ENCODE measurements at places on chromosomes 5 and 9. TPM values are rescaled to one million over a fixed set of nuclear protein-coding genes. Genes with fewer than 3 reads are reported as not detected.
A peak's percentile ranks its signal among the peaks of the same experiment; 100 is the strongest.

DNA sequence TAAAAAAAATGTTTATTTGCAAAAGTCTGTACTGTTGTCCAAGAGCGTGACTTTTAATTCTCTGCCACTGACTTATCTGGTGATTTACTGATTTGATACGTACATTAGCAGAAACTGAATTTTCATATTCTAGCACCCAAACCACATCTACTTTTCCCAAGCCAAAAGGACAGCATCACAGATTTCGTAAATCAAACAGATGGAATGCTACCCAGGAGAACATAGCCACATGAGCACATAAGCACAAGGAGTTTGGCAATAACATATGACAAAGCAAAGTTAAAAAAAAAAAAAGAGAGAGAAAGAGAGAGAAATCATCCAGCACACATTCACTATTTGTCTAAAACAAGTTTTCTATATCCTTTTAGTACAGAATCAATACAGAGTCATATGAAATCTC is 83.7 kb downstream of the HINT1 start:
- DNase-seq, result no peak
- H3K4me1 ChIP-seq, result peaks cover 2% of the 10 kb centered on the region
- H3K36me3 ChIP-seq, result no peaks in the 10 kb centered on the region

DNA sequence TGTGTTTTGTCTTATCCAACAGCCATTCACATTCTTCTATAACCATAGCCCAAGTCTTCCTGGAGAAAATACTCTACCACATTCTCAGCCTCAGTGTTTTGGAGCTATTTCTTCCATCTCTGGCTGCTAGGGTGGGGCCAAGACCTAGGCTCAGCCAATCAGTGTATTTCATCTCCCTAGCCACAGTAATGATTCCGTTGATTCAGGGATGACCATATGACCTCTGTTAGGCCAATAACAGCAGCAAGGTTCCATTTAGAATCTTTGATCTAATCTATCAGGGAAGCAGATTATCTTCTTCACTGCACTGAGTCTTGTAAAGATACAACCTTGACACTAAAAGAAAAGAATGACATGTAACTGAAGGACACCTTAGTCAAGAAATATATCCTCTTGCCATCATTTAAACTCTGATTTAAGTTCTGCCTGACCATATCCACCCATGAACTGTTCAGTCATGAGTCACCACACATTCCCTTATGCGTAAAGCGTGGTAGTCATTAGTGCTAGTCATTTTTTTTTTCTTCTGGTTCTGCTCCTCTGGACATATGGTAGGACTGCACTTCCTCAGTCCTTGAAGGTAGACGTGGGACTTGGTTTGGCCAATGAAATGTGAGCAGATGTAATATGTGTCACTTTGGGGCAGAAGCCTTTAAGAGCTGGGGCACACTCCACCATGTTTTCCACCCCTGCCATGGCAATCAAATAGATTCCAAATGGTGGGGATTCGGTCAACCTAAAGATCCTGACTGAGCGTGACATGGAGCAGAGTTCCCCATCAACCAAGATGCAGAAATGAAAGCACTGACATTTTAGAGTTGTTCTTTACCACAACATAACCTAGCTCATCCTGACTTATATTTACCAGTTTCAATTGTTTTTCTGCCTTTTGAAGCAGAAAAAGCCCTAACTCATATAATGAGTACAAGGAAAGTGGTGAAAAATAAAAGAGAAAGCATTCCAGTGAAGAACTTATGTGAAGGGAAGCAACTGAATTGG is 12.7 kb upstream of the PRELID2 start:
- no peak for DNase-seq
- H3K4me1 ChIP-seq, result peaks cover 7% of the 10 kb centered on the region
- no peaks in the 10 kb centered on the region for H3K36me3 ChIP-seq
- peaks cover 8% of the 10 kb centered on the region for H3K27me3 ChIP-seq
- no peak overlapping the region for H3K4me3 ChIP-seq

PPP3R2 gene
- not detected for total RNA-seq

- DNase-seq, result no peak
- no peaks in the 10 kb centered on the region for H3K36me3 ChIP-seq
- no peak overlapping the region for H3K4me3 ChIP-seq
These were observed 33.9 kb upstream of the OTULINL start for GRCh38 chr5:14547666-14548065.

DNA sequence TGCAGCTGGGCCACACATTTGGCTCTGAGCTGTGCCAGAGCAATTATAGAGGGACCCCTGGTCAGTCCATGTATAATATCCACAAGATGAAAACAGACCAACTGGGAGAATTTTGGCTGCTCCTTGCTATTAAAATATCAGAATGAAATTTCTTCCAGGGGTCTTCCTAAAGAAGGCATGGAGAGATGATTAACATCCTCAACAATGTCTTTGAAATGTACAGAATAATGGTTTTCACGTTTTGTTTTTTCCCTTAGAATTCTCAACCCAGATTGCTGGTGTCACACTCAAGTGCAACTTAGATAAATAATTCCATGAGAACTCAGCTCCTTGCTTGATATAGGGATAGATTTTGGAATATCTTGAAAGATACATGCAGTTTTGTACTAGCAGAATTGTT is 148.3 kb upstream of the SLC24A2 start:
- no peaks in the 10 kb centered on the region for H3K36me3 ChIP-seq
- H3K27me3 ChIP-seq, result peaks cover 34% of the 10 kb centered on the region
- peaks cover 4% of the 10 kb centered on the region for H3K4me1 ChIP-seq
- H3K4me3 ChIP-seq, result no peak overlapping the region
- H3K27ac ChIP-seq, result no peak overlapping the region
- no peak for DNase-seq

NUTM2G gene
- total RNA-seq, result not detected

- H3K27ac ChIP-seq, result no peak overlapping the region
- H3K27me3 ChIP-seq, result no peaks in the 10 kb centered on the region
- H3K36me3 ChIP-seq, result peaks cover 12% of the 10 kb centered on the region
- no peak for DNase-seq
- no peaks in the 10 kb centered on the region for H3K4me1 ChIP-seq
These were observed 36.6 kb downstream of the FAM114A2 start for GRCh38 chr5:154002093-154002492.

DNA sequence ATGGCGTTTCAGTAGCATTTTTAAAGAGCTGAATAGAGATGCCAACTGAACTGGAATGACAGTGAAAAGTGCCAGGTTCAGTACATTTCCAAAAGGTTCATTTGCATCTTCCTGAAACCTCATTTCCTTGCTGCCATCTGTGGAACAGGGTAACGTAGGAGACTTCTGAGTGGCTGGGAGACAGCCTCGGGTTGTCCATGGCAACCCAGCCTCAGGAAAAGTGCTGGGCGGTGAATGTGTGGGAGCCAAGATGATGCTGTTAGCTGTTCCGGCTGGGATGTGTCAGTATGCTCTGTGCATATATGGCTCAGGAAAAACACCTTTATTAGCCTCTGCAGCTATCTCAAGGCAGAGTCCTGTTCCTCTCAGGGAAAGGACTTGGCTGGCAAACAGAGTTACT is 87.5 kb downstream of the KLHL3 start:
- no peak overlapping the region for H3K4me3 ChIP-seq
- no peaks in the 10 kb centered on the region for H3K27me3 ChIP-seq
- peaks cover 29% of the 10 kb centered on the region for H3K36me3 ChIP-seq
- no peak overlapping the region for H3K27ac ChIP-seq
- DNase-seq, result no peak

DNA sequence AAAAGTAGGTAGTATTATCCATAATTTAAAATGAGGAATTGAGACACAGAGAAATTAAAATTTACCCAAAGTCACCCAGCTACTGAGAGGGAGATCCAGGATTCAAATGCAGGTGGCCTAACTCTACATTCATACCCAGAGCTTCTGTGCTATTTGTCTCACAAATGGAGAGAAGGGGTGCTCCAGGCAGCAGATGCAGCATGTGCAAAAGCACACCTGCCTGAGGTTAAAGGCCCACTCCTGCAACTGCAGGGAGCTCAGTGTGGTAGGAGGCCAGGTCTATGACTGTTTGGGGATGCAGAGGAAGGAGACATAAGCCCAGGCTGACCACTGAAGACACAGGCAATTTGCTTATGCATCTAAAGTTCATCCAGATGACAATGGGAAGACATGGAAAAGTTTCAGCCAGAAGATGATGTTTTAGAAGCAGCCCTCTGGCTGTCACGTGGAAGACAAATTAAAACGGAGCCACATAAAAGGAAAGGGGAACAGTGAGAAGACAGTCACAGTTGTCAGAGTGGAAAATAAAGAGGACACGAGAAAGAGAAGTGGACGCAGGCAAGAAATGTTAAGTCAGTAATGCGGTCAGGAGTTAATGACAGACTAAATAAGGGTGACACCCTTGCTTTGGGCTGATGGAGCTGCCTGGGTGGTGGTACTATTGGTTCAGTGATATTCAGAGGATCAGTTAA is 214.7 kb downstream of the EBF1 start:
- no peak overlapping the region for H3K27ac ChIP-seq
- H3K27me3 ChIP-seq, result peaks cover 44% of the 10 kb centered on the region
- no peaks in the 10 kb centered on the region for H3K36me3 ChIP-seq
- H3K4me3 ChIP-seq, result no peak overlapping the region

ASPN gene
- not detected for total RNA-seq

DNA sequence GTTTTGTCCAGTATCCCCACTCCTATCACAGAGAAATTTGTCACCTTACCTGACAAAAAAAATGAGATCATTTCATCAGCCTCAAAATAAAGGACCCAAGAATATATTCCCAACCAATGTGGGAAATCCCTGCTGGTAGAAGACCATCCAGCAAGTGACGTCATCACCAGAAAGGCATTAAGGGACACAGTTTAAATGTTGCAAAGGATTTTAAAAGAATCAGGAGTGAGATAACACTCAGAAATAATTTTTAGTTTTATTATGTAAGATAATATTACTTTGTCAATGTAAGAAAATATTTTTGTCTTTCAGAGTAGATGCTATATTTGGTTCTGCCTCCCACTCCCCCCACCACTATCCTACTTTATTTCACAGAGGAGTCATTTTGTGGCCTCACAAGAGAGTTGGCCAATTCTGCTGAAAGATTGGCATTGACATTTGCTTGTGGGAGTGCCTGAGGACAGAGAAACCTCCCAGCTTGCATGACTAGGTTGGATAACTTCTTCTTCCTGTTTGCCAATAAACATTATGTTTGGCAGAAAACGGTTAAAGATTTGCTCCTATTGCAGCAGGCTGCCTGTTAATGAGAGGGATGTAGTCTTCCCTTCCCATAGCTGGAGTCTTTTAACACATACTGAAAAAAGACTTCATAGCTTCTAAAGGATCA is 288.6 kb upstream of the DAB2 start:
- DNase-seq, result no peak
- no peak overlapping the region for H3K27ac ChIP-seq
- no peaks in the 10 kb centered on the region for H3K27me3 ChIP-seq
- peaks cover 3% of the 10 kb centered on the region for H3K36me3 ChIP-seq

DNA sequence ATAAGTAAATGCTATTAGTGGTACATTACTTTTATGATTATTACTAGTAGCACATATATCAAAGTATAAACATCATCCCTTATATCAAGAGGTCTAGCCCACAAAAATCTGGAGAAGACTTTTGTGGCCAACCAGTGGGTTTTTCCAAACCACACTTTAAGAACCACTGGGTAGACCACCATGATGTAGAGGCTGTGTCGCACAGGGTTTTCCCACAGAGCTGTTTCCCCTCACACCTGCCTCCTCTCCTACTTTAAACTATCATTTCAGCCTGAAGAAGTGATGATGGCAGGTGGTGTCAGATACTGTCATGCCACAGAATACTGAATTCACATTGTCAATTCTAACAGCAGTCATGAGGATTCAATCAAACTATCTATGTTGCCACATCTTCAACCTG is 109.2 kb downstream of the FBXW11 start:
- no peaks in the 10 kb centered on the region for H3K27me3 ChIP-seq
- no peak overlapping the region for H3K4me3 ChIP-seq
- H3K4me1 ChIP-seq, result no peaks in the 10 kb centered on the region
- DNase-seq, result no peak
- no peaks in the 10 kb centered on the region for H3K36me3 ChIP-seq

MBLAC2 gene
- total RNA-seq, result 4.5 TPM

DNA sequence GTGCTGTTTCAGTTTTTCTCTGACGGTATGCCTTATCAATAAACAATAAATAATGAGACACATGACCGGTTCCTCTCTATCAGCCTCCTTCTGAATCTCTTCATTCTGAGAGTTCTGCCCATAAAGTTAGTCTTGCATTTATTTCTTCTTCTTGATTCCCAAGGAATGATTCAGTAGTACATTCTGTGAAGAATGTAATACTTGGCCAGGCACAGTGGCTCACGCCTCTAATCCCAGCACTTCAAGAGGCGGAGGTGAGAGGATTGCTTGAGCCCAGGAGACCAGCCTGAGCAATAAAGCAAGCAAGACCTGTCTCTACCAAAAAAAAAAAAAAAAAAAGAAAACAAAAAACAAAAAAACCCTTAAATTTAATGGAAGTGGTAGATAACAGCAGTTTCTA is 53.9 kb downstream of the PAM start:
- peaks cover 26% of the 10 kb centered on the region for H3K4me1 ChIP-seq
- H3K27ac ChIP-seq, result peak overlapping the region; percentile 66
- no peak for DNase-seq
- H3K27me3 ChIP-seq, result no peaks in the 10 kb centered on the region

CDO1 gene
- 24.6 TPM for total RNA-seq

GRCh38 chr5:157295247-157295646 is 29.3 kb downstream of the CYFIP2 start:
- no peaks in the 10 kb centered on the region for H3K27me3 ChIP-seq
- peaks cover 41% of the 10 kb centered on the region for H3K36me3 ChIP-seq
- DNase-seq, result no peak
- H3K4me3 ChIP-seq, result no peak overlapping the region
- peaks cover 12% of the 10 kb centered on the region for H3K4me1 ChIP-seq
- no peak overlapping the region for H3K27ac ChIP-seq

BHMT gene
- 1.4 TPM for total RNA-seq

DNA sequence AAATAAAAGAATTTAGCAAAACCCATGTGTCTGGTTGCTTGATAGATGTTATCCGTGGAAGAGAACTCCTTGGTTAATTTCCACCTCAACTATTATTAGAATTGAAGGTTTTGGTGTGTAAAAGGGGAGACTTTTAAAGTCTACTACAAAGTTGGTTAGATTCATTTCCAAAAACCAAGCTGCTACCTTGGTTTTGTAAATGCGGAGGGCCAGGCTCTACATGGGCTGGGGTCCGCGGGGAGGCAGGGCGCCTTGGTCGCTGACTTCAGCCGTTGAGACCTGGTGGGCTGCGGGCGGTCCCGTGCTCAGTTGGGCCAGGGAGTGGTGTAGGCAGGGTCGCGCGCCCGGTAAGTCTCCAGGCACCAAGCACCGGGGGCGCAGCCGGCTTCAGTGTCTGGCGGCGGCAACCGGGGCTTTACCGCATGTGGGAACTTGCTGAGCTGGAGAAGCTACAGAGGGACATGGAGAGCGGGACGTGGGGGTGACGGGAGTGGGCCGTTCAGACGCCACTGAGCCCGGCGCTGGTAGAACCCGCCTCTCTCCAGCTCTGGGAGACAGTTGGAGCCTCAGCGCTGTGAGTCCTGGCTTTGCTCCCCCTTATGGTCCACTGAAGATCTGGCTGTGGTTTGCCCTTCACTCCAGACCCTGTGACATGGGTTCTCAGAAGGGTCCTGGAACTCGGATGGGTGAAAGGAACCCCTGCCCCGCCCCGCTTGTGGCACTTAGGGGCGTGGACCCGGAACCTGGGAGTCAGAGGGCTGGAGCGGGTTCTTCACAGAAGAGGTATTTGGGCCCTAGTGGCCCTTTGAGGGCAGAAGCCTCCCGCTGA is 11.8 kb downstream of the NR2F1 start:
- peaks cover 76% of the 10 kb centered on the region for H3K27me3 ChIP-seq
- H3K27ac ChIP-seq, result peak overlapping the region; percentile 14
- no peaks in the 10 kb centered on the region for H3K4me1 ChIP-seq
- no peak overlapping the region for H3K4me3 ChIP-seq

- no peaks in the 10 kb centered on the region for H3K4me1 ChIP-seq
- H3K27me3 ChIP-seq, result no peaks in the 10 kb centered on the region
- no peak overlapping the region for H3K4me3 ChIP-seq
- H3K27ac ChIP-seq, result no peak overlapping the region
These were observed 8.5 kb upstream of the CCDC187 start for GRCh38 chr9:136312436-136312835.

FER gene
- 34.8 TPM for total RNA-seq

Data from progenitor cell of endocrine pancreas (in vitro differentiated cells).